ENCODE measurements at places on chromosomes 6 and 20.

GRCh38 chr6:12474167-12475140, 184.3 kb downstream of the EDN1 start:
- no peak for DNase-seq

- DNase-seq = no peak
These were observed 8.7 kb upstream of the SALL4 start for GRCh38 chr20:51811042-51811355.

- DNase-seq = no peak
These were observed 22.5 kb downstream of the HLA-G start for GRCh38 chr6:29850011-29850553.

DNA sequence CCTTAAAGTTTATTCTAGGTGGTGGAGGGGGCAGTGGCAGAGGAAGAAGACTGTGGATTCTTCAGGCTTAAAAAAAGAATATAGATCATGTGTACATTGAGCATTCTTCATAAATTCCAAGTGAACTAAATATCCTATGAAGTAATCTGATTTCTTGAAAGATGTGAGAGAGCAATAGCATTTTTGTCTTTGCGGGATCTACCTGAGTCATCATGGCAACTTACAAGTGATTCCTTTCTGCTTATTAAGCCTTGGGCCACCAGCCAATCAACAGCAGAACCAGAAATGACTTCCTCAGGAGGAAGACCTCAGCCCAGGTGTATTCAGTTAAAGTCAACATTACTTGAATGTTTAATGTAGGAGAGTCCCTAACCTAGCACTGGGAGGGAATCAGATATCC, 756.9 kb downstream of the TFAP2A start:
- no peak for DNase-seq

- peak; percentile 28 for DNase-seq
These were observed 10.1 kb upstream of the PYGB start for GRCh38 chr20:25237610-25238318.

- no peak for DNase-seq
These were observed 14.9 kb upstream of the MATN4 start for GRCh38 chr20:45322952-45323383.

GRCh38 chr20:57071954-57072583, 194.4 kb downstream of the BMP7 start:
- DNase-seq = no peak

DNA sequence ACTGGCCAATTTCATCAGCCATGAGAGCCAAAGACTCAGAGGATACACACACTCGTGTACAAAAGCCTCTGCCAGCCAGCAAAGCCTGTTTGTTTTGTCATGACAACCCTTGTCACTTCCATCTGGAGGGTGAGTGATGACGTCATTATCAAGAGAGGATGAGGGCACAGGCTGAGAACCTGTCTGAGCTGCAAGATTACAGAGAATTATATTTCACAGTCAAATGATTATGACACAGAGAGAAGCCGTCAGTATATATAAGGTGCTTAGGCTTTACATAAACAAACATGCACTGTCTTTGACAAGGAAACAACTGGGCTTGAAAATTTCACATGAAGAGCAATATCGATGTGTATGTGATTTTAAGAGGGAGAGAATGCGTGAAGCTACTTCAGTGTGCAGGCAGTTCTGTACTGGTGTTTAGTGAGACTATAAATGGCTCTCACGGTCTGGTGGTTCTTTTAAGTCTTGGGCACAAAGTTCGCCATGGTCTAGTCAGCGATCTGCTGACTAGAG, 36.5 kb upstream of the BCLAF1 start:
- DNase-seq = no peak

GRCh38 chr6:109579361-109579760, 96.3 kb upstream of the ZBTB24 start:
- no peak for DNase-seq

GRCh38 chr6:33272275-33273128, 627 bp downstream of the RPS18 start:
- DNase-seq = no peak

DNA sequence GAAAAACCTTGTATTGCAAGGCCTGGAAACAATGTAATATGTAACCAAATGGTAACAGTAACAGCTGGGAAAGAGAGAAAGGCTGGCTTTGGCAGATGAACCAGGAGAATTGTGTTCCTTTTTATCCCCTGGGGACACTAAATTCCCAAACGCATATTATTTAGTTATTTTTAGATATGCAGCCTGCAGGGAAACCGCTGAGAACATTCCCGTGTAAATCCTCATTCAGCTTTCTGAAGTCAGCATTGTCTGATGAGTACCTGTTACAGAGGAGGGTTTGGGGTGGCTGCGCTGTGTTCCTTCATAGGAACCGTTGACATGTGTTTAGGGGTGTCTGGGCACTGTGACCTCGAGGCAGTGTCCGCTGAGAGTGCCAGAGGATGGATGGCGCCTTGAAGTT, 101.3 kb downstream of the SMOC2 start:
- no peak for DNase-seq

DNA sequence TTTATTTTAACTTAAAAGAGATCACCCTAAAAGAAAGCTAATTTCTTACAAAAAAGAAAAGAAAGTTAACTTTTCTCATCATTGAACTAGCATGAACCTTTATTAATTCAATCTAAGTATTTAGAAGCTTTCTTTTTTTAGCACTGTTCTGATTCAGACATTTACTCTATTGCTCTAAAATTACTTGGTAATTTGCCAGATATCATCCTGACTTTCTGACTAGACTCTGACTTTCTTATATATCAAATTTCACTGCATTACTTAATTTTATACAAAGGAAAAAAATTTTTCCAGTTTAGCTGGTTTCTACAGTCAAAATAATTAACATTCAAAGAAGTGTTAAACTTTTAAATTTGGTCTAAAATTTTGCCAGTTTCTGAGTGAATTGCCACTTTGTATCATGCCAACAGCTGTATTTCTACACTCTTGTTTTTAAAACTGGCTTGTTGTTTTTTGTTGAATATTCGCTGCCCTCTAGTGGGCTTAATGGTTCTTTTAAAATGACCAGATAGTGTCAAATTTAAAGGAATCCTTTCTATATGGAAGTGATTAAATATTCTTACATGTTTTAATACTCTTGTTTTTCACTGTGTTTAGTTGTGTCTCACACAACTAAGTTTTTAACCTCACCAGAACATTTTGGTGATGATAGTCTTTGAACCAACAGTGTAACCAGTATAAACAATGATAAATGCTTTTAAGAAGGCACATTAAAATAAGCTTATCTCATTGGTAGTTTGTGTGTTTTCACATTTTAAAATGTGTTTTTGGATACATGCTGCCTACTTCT, 102.0 kb downstream of the POPDC3 start:
- no peak for DNase-seq

DNA sequence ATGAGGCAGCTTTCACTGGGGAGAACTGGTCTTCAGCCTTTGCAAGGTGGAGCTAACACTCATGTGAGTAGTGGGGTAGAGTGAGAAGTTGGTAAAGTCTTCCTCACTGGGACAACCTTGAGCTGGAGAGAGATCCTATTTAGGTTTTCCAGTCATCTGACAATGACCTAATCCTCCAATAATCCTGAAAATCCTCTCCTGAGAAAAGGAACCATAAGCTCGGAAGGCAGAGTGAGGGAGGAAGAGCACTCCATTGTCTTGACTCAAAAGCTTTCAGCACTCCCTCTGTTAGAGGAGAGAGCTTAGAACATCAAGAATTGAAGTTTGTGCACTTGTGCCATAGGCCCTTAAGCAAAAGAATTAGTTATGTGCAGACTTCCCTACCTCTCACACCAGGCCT, 77.8 kb downstream of the TRAM2 start:
- DNase-seq = no peak

GRCh38 chr6:68777956-68778355, 142.9 kb downstream of the ADGRB3 start:
- no peak for DNase-seq

DNA sequence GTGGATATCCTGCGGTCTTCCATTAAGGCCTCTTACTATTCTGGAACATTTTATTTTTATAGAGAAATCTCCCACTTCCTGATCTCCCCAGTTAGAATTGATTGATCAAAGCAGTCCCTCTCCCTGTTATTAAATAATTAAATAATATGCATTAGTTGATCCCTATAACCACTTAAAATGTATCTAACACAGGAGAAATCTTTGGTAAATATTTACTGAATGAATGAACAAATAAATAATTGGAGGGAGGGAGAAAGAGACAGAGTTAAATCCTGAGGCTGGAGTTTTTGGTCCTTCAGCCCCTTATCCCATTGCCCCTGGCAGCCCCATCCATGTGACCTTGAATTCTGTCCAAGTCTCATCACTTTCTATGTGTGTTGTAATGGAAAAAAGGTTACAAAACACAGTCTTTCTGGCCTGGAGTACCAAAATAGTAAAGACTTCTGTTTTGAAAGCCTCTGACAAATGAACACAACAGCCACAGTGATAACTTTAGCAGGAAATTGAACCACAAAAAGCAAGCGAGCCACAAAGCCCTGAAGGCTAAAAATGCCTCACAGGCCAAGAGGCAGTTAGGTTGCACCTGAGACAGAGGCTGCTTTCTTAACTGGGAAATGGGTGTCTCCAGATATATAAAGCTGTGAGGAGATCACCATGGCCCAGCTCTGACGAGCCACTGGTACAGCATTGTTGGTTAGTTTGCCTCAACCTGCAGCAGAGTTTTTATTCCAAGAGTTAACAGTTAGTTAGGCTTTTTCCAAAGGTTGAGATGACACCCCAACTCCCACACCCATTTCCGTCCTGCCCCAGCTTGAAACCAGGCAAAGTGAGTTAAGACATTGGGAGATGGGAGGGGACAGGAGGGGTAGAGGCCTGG, 11.3 kb downstream of the NT5E start:
- DNase-seq = no peak

Measured in stimulated activated CD4-positive, alpha-beta T cell treated with anti-CD3 and anti-CD28 coated beads, Interleukin-1b, Interleukin-23, amount 100 ng/mL, for 4 hours (primary cell).